ENCODE measurements at places on chromosomes 5 and 9. TPM values are rescaled to one million over a fixed set of nuclear protein-coding genes. Genes with fewer than 3 reads are reported as not detected.

IL4 gene
- not detected for total RNA-seq

TAF11L7 gene
- total RNA-seq: not detected

EIF4E1B gene
- not detected for total RNA-seq

BNC2 gene
- 4.2 TPM for total RNA-seq

ACTBL2 gene
- 8.7 TPM for total RNA-seq

SNX30 gene
- total RNA-seq: 17.1 TPM

CA9 gene
- 0.42 TPM for total RNA-seq

- DNase-seq: no peak
Measured at GRCh38 chr9:69746859-69747560, 12.8 kb downstream of the PTAR1 start.

- no peak for DNase-seq
Measured at GRCh38 chr9:137354153-137354844, 52.2 kb upstream of the NRARP start.

DNA sequence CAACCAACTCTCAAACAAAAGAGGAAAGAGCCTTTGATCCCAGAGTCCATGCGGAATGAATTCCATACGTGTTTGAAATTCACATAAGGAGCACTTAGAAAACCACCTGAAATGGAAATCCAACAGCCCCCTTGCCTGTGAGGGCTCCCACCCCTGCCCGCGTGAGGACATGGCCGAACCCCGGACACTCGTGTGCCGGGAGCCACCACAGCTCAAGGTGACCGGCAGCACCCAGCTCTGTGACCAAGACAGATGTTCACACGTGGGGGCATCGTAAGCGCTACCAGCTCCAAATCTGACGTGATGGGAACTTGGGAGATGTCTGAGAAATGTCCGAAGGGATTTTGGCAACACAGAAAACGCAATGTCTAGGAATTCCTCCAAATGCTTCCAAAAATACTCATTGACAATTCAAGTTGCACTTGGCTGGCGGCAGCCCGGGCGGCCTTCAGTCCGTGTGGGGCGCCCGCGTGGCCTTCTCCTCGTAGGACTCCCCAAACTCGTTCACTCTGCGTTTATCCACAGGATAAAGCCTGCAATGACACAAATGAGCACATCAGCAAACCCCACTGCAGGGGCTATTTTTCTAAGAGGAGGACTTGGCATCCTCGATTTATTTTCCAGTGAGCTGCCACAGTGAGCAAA, 23.2 kb upstream of the TERT start:
- no peak for DNase-seq

- no peak for DNase-seq
Measured at GRCh38 chr5:77181173-77181572, 29.3 kb upstream of the PDE8B start.

- DNase-seq: peak; percentile 83
Measured at GRCh38 chr5:59648949-59649921, 244.3 kb downstream of the PDE4D start.

DNA sequence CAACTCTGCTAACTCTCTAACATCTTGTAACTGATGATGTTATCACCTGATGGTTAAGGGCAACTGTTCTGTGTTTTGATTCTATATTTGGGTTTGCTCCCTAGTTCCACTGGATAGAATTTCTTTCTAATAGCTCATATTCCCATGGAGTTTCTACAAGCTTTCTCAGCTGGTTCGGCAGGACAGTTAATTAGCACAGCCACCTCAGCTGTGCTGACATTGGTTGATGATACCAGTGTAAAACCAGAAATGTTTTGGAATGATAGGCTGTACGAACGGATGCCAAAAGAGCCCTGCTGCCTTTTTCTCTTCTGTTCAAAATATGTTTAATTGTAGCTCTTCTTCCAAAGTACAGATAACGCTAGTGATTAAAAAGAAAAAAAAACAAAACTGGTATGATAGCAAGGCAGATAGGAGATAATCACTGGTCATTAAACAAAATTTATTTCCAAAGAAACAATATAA, 440.5 kb upstream of the ZNF608 start:
- no peak for DNase-seq

DNA sequence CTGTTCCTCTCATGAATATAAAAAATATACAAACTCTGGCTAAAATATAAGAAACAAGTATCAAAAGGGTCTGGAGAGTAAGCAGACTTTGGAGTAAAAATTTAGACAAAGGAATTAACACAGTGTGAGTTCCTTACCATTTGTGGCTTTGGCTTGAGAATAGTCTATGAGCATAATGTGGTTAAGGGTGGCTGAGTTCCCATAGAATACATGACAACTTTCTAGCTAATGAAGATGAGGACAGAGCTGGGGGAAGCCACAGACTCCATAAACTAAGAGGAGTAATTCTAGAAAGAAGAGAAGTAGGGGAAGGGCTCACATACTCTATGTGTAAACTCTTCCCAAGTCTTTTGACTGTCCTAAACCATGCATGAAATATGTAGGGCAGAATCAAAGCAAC, 79.4 kb downstream of the CAAP1 start:
- DNase-seq: no peak

DNA sequence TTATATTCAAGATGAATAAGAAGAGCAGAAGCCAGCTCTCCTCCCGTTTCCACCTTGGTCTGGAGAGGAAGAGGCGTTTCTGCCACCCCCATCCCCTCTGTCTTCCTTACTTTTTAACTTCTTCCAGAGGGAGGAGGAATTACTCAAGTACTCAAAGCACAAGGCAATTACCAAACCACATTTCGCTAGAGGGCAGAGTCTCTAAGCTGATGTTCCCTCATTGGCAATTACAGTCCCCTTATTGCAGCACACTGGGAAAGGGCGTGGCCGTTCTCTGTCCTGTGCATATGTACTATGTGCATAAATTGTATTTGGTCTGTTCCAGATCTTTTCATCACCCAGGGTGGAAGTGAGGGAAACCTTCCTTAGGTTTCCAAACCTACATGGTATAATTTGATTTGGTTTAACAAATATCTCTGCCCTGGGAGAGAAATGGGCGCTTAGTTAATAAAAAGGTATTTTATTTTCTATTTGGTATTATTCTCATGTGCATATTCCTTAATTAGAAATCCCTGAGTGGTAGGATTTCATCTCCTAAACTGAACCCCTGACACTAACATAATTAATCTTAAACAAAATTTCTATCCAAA, 29.8 kb upstream of the ALDOB start:
- peak; percentile 86 for DNase-seq

- no peak for DNase-seq
Measured at GRCh38 chr9:79630521-79631403, 59.0 kb downstream of the TLE4 start.

DNA sequence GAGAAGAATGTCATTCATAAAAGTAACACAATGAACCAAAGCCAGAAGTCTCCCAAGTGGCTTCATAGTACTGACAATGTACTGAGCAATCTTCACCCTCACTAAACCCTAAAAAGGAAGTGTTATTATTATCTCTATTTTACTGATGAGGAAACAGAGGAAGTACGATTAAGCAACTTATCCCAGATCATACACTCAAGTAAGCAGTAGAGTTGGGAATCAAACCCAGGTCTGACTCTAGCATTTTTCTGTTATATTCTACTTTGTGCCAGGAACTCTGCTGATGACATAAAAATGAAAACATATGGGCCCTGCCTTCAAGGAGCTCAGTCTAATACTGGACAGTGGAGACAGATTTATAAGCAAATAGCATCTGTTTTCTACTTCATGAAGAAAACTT, 109.2 kb downstream of the RAPGEF6 start:
- no peak for DNase-seq

DNA sequence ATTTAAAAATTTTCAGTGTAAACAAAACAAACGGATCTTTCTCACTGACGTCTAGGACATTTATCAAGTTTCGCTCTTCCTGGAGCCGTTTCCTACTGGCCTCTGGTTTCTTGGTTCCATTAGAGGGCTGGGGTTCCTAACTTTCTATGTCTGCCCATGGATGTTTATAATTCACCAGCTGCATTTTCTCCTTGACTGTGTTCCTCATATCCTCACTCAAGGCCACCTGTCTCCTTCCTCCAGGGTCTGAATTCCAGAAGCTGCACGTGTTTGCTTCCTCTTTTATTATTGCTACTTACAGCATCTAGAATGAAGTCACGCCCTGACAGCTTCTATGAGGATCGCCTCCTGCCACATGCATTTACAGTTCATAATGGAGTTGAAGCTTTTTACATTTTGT, 74.1 kb upstream of the BASP1 start:
- no peak for DNase-seq

DNA sequence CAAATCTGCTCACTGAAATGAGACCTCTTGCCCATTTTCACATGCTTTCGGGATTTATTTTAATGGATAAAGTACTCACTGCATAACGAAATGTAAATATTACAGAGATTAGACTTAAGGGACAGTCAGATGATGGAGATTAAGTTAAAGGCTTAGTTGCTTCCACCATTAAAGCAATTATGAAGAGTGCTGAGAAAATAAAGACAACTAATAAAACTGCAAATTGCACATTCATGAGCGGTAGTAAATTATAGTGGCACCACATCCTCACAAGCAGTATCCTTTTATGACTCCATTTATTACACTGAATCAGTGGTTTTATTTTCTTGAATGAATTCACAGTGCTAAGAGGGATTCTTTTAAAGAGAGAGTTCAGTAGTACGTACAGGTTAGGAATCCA, 76.2 kb upstream of the TMED7 start:
- no peak for DNase-seq

GRCh38 chr9:98484162-98484561, 224.6 kb downstream of the GABBR2 start:
- no peak for DNase-seq

DNA sequence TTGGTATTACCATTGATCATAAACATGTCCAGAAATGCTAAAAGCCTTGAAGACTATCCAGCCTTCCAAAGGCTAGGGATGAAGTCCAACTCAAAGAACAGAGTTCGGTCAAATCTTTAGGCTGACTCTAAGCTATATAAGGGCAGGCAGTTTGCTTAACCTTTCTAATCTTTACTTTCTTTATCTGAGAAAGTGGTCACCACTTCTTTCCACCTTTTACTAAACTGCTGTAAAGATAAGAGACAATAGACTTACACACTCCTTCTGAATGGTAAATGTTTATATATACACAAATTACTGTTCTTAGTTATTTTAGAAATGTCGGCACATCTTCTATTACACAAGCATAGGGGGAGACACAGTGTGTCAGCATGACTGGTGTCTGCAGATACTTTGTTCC, 100.4 kb downstream of the NREP start:
- DNase-seq: no peak

DNA sequence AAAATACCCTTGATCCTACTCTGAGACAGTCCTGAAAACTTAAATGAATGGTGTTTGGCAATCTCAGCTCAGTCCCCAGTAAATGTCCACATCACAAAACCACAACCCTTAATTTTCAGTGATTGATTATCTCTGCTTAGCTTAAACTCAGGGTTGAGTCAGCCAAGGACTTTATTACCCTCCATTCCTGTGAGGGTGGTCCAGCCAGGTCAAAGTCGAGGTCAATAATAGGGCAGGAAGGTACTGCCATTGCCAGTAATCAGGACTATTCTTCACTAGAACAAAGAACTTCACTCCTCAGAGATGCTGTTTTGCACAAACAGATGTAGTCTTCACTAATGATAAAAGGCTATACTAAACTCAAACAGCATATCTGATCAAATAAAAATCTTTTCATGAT, 499.4 kb downstream of the ISL1 start:
- DNase-seq: no peak

- DNase-seq: peak; percentile 50
Measured at GRCh38 chr5:80959768-80960442, at the start of gene RASGRF2. TSS of gene RASGRF2 (plus strand) at chr5:80960363. CDS start at chr5:80960739, 376 bp downstream.

- DNase-seq: no peak
Measured at GRCh38 chr9:125844611-125845010, 97.4 kb downstream of the PBX3 start.

- DNase-seq: no peak
Measured at GRCh38 chr9:15505921-15506320, 4.8 kb downstream of the PSIP1 start.

DNA sequence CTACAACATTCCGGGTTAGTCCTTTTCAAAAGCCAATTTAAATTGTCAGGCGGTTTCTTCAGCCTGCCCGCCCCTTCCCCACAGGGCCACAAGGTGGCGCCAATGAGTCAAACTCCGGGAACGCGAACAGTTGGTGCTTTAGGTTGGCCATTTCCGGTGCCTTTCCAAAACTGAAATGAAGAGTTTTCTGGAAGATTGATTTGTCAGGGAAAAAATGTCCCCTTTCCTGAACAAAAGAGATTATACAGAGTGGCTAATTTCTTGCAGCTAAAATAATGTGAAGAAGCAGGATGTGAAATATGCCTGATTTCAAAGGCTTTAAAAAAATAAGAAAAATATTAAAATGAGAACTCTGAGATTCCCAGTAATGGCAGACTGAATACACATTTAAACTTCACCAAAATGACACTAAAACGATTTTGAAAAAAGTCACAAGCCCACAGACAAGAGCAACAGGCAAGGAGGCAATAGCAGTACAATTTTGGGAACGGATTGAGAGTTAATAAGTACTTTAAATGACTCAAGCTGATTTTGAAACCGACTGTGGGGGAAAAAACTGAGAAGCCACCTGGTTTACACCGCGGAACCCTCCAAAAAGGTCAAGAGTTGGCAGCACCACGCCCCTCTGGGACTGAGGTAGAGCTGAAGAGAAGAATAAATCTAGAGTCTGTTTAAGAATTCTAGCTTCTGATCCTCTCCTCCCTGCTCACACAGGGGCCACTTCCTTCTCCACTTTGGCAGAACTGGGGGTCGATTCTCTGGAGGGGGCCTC, 45.7 kb downstream of the SLC46A2 start:
- DNase-seq: peak; percentile 82

DNA sequence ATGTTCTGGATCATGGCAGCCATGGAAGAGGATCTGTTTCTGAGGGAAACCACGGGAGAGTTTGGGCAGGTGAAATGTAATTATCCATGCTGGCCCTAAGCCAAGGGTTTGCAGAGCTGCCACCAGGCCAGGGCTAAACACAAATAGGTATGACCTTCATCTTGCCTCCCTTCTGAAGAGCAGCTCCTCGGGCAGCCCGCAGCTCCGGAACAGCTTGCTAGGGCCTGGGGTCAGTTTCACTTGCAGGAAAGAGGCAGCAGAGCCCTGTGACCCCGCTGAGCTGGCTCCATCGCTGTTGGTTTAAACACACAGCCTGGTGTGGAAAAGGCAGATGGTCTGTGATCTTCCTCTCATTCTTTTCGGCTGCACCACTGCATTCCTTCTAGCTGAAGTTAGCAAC, 141.4 kb downstream of the TMEM38B start:
- DNase-seq: no peak

DNA sequence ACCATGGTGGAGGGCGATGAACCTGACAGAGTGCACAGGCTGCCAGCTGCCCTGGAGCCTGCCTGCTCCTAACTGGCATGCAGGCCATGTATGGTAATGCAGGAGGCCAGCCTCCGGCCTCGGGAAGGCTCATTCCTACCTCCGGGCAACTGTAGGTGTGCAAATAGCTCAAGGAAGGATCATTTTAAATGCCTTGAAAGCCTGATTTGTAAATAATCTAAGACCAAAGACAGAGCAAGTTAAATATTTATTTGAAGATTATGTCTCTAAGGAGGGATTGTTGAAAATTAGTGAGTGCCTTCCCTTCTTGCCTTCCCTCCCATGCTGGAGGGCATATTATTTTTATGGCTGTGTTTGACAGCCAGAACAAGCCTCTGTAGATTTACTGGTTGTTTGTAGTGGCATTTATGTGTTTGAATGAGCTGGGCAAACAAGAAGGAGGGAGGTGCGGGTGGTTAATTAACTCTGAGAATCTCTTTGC, 285.7 kb upstream of the TUT7 start:
- DNase-seq: peak; percentile 30

Measured in Daoy (cell line).